Activated CD4-positive, alpha-beta T cell treated with anti-CD3 and anti-CD28 coated beads for 36 hours (primary cell): ENCODE measurements at places on chromosomes 2 and 18.

GRCh38 chr2:176692533-176692932 is 423.3 kb downstream of the MTX2 start:
- no peak for DNase-seq

GRCh38 chr18:40624959-40625358 is 1330.1 kb upstream of the PIK3C3 start:
- DNase-seq: no peak

DNA sequence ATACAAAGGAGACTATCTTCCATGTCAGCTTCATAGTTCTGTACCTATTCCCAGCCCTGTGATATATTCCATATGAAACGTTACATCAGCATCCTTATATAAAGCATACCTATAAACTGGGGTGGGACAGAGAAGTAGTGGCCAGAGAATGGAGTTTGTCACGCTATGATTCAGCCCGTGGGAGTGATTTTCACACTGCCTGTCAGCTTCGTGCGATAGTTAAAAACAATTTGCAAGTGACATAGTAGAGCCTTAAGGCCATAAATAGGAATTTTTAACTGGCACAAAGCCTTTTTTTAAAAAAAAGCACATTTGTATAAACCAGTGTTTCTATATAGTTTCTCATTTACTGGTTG is 30.2 kb downstream of the PKP4 start:
- DNase-seq: no peak

- no peak for DNase-seq
Observed at GRCh38 chr2:20213651-20214565, 11.0 kb downstream of the SDC1 start.

DNA sequence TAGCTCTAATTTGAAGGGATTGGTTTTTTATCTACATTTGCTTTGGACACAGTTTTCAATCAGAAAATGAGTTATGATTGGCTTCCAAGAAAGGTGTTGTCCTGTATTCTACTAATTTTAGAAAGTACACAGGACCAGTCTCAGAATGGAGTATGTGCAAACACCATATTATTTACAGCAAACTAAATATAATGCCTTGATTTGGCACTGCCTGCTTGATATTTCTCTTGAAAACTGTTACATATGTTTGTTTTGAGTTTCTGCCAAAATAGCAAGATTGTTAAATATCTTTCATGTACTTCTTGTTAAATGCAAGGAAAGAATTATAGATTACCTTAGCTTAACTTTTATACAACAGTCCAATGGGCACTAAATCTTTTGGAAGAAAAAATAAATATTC is 694.9 kb downstream of the KCNJ3 start:
- DNase-seq: no peak

- DNase-seq: peak; percentile 14
Observed at GRCh38 chr2:60105906-60106305, 447.5 kb downstream of the BCL11A start.

DNA sequence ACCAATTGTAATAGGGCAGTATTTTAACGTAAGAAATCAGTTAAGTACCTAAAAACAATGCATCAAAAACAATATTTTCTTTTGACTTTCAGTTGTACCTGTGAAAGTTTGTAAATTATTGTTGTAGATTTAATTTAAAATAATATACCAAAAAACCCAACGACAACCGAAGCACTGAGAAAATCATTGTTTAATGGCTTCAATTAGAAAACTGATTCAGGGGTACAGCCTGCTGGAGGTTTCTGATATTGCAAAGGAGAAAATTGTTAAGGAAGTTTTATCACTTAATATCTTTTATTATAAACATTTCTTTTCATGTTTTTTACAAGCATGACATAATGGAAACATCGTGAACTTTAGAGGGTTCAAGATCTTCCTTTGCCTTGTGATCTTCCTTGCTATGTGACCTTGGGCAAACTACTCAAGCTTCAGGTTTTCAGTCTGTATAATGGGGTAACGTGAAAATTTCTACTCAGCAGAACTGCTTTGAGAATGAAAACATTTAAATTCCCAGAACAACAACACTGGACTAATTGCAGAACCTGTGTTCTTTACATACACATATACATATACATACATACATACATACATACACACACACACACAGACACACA is 76.3 kb upstream of the GLS start:
- DNase-seq: no peak

- DNase-seq: peak; percentile 45
Observed at GRCh38 chr2:213119061-213119809, 32.2 kb downstream of the IKZF2 start.

DNA sequence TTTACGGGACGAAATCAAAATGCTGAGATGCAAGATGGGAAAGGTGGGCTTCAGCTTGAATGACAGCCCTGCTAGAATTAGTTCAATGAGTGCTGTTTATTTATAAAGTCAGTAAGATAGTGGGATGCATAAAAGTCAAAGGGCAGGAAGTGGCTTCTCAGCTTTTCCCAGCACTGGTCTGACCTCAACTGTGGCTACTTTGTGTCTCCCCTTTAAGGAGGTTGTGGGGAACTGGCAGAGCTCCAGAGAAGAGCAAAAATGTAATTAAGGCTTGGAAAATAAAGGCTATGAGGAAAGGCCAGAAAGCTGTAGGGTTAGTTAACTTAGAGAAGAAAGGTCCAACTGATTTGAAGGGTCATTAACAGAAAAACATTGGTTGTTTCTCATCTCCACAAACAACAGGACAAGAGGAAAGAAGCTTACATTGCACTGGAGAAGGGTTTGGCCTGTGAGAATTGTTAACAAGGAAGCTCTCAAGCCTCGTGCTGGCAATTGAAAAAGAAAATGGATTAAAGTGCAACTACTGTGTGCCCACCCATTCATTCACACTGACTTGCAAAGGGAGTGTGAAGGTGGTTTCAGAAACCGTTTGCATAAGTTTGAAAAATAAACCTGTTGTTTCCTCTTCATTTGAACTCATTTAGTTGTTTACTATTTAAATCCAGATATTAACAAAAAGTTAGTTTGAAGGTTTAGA is 68.8 kb upstream of the CD28 start:
- DNase-seq: no peak

GRCh38 chr2:105592288-105592687 is 152.4 kb upstream of the NCK2 start:
- DNase-seq: no peak

DNA sequence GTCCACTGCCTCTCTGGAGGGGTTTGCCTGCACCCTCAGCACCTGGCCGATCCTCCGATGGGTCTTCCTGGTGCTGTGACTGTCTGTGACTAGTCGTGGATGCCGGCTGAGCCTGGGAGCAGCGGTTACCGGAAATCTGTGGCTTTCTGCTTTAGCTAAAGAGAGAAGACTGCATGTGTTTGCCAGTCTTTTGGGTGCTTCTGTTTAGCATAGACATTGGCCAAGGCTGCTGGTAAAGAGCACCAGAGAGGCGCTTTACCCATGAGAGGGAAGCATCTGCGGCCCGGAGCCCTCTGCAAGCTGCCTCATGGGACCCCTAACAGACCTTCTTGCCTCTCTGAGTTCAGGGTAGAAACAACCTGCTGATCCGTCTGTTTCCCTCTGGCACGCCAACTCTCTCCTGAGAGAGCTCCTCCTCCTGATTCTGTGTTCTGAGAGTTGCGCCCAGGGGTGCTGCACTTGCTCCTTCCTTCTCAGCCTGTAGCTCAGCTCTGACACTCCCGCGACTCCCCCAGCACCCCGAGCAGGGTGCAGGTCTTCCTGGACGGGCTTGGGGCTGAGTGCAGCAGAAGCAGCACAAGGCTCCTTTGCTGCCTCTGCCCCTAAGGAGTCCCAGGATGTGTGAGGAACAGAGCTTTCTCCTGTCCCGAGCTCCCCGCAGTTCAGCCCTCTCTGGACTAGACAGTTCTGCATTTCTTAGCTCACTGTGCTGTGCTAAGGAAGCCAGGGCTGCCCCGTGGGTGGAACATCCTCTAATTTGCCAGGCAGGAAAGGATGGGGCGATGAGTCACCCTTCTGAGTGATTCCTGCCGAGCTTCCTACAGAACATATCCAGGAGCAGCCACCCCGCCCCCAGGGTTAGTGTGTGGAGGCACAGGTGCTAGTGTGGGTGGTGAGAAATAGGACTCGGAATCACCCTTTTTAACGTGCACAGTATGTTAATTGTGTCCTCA is 203.2 kb downstream of the SH3RF3 start:
- peak; percentile 41 for DNase-seq

- DNase-seq: no peak
Observed at GRCh38 chr2:218033208-218033589, 30.4 kb upstream of the TNS1 start.

- DNase-seq: peak; percentile 65
Observed at GRCh38 chr2:236568068-236568921, 1.3 kb upstream of the ACKR3 start.

DNA sequence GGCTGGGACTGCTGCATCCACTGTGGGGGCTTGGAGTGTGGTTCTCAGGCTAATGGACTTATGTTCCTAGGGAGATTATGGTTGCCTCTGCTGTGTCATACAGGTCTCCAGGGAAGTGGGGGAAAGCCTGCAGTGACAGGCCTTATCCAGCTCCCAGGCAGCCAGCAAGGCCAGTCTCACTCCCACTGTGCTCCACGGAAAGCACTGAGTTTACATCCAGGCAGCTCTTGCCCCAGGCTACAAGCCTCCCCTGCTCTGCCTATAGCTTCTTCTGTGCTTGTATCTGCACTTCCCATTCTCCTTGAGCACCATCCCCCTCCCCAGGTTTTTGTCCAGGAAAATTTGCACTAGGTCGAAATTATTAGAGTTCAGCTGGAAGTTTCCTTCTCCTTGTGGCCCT is 231.9 kb downstream of the ZRANB3 start:
- no peak for DNase-seq

DNA sequence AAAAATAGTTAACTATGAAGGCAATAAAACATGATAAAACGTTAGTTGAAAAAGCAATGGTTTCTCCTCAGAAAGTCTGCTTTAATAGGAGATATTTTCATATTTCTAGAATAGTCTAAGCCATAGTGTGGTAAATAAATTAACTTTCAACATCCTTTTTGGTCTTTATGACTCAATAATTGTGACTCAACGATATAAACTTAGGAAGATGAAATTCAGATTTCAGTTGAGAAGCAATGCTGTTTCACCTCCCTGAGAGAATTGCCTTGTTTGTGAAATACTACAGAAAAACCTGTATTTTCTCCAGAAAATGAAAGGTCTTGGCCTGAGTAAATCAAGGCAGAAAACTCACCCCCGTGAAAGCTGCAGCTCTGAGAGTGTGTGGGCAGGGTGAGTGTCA is 166.9 kb downstream of the ETAA1 start:
- no peak for DNase-seq

DNA sequence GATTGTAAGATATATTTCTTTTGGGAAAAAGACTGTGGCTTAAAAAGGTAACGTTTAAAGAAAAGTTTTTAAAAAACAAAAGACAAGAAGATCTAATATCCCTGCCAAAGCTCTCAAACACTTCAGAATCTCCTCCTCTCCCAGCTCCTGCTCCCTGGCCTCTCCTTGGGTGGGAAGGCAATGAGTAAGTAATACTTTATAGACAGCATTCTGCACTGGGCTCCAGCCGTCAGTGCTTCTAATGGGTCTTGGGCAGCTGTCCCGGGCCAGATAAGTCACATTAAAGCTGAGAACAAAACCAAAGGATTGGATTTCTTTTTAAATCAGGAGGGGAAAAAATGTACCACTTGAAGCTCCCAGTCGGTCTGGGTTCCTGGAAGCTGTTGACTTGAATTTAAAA is 133.7 kb downstream of the ALPK2 start:
- no peak for DNase-seq

DNA sequence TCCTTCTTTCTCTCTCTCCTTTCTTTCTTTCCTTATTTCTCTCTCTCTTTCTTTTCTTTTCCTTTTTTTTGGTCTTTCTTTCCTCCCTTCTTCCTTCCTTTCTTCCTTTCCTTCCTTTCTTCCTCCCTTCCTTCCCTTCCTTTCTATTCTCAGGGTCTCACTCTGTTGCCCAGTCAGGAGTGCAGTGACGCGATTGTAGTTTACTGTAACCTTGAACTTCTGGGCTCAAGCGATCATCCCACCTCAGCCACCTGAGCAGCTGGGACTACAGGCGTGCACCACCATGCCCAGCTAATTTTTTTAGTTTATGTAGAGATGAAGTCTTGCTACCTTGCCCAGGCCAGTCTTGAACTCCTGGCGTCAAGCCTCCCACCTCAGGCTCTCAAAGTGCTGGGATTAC is 83.8 kb upstream of the PPM1B start:
- DNase-seq: no peak

- DNase-seq: no peak
Observed at GRCh38 chr18:26635466-26635865, 87.1 kb upstream of the KCTD1 start.

DNA sequence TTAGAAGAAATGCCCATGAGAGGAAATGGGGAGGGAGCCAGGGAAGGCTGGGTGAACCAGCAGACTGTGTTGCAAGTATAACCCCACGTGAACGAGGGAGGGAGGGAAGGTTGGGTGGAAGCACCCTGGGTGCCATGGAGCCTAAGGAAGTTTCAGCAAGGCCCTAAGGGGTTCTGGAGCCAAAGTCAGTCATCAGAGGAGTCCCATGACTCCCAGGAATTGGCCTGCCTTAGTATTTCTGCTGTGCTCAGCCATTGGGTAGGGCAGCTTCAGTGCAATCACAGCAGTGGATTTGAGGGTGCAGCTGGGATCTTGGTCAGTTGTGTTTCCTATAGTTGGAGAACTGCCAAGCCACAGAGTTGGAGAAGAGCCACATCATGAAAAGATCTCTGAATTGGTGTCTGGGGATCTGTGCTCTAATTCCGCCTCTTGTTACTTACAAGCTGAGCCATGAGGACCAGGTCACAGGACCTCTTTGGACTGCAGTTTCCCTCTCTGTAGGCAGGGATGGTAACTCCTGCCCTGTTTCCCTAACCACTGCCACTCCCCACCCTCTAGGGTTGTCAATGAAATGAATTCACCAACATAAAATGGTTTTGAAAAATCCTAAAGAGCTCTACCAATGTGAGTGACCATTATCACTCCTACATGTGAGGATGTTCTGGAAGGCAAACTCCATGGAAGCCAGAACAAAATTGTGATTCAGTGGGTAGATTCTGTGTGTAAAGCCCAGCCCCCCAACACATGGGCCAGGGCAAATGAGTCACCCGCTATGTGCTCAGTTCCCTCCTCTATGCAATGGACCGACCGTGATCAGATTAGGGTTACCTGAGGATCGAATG is 108.9 kb downstream of the CLIP4 start:
- no peak for DNase-seq

GRCh38 chr2:45729753-45730512 is 78.5 kb downstream of the PRKCE start:
- DNase-seq: no peak

DNA sequence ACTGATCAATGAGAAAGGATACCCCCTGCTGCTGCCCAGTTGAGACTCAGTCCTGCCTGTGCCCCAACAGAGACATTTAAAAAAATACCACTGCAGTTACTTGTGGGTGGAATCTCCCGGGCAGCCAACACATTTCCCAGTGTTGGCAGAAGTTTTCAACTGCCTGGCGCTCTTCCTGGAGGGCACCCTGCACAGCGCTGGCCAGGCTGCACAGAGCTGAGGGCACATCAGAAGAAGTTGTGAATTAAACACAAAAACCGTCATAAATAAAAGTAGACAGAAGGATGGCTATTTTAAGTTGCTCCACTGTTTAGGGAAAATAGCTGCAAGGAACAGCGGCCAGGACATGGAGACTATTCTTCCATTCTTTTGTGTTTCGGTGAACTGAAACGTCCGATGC is 110.2 kb upstream of the THOC1 start:
- DNase-seq: no peak
